ENCODE measurements at places on chromosomes 13 and 19.

DNA sequence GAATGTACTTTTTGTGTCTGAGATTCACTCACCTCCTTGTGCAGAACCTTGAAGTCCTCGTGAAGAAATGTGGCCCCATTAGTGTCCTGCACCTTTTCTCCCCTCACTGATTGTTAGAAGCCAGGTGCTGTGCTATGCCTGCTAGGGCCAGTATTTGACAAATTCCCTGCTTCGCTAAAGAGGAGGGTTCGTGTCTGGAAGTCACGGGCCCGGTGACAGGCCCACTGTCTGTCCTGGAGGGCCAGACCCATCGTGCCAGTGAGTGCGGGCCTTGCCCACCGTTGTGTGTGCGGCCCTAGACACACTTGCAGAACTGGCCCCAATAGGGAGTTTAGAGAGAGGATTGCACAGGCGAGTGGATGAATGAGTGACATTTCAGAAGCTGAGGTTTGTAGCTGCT is 36.8 kb upstream of the GAS6 start:
- no peak for DNase-seq

- no peak for DNase-seq
These were observed 6.7 kb downstream of the SAFB2 start for GRCh38 chr19:5615756-5616327.

DNA sequence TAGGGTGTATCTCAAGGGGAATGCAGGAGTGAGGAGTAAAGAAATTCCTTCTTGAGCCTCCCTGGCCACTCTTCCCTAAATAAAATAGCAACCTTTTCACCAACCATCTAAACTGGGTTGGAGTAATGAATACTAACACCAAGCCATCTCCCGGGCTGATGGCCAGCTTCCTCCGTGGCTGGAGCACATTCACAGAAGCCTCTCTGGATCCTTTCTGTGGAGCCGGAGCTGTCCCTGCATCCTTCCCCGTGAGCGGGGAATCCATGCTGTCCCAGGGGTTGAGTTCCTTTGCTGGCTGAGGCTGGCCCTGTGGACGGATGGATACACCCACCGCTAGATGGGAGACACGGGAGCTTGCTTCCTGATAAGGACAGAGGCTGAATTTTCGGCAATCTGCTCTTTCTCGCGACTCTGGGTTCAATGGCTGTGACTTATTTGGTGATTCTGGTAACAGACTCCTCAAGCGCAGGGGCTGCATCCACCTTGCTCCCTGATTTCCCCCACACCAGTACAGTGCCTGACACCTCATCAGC is 370.3 kb downstream of the ZNF536 start:
- DNase-seq, result no peak

DNA sequence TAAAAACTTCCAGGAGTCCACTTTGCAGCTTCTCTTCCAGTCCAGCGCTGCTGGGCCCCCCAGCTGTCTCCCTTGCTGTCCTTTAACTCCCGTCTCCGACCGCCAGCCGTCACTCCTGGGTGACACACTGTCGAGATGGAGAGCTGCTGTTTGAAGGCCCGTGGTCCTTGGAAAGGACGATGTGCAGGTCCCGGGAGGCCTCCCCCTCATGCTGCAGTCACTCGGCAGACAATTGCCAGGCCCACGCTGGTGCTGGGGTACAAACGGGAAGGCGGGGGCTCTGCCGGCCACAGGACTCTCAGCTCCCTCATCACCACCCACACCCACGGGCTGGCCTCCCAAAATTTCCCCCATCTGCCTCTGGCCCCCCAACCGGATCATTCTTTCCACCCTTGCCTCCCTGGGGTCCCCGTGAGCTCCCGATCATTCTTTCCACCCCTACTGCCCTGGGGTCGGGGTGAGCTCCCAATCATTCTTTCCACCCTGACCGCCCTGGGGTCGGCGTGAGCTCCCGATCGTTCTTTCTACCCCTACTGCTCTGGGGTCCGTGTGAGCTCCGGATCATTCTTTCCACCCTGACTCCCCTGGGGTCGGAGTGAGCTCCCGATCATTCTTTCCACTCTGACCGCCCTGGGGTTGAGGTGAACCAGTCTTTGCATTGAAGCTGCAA is 16.0 kb upstream of the ZNF554 start:
- DNase-seq, result no peak

DNA sequence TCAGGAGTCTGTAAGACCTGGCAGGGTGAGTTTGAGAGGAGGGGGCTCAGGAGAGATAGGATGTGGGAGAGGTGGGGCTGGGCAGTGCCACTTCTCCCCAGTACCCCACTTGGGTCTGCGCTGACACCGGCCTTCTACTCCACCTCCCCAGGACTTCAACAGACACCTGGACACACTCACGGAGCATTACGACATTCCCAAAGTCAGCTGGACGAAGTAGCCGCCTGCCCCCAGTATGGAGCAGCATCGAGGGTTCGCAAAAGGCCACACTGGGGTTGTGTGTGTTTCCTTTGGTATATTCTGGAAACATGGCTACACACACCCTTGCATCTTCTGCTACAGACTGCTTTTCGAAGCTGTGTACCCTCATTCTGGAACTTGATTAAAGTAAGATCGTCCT is 5.5 kb downstream of the FAM32A start:
- no peak for DNase-seq

DNA sequence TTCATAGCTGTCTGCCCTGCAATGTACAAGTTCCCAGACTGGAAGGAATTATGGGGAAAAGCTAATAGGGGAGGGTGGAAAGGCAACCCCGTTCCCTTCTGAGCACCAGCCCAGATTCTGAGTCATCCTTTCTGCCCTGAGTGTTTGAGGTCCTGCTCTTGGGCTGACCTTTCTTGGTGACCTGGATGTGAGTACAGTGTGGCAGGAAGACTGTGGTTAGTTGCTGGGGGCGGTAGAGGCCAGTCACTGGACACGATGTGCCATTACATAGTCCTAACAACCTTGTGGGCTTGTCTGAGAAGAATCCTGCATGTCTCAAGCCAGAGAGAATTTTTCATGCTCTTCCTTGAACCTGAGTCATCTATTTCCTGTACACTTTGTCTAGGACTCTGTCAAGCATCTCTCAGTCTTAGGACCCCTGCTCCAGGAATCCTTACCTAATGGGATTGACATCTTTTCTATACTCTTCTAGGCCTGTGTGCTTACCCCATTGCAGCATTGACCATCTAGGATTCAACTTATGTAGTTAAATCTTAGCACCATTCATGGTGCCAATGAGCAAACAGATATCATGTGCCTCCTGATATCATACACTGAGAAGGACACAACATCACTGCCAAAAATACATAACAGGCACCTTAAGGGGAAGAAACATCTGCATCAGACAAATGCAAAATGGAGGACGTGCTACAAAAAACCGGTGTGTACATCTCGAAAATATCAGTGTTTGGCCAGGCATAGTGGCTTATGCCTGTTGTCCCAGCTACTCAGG is 8.1 kb upstream of the ANGPTL4 start:
- no peak for DNase-seq

- DNase-seq, result no peak
These were observed 91.9 kb downstream of the TRPC4 start for GRCh38 chr13:37777676-37778075.

GRCh38 chr19:18794692-18795091 is 3.6 kb upstream of the COMP start:
- DNase-seq, result no peak

DNA sequence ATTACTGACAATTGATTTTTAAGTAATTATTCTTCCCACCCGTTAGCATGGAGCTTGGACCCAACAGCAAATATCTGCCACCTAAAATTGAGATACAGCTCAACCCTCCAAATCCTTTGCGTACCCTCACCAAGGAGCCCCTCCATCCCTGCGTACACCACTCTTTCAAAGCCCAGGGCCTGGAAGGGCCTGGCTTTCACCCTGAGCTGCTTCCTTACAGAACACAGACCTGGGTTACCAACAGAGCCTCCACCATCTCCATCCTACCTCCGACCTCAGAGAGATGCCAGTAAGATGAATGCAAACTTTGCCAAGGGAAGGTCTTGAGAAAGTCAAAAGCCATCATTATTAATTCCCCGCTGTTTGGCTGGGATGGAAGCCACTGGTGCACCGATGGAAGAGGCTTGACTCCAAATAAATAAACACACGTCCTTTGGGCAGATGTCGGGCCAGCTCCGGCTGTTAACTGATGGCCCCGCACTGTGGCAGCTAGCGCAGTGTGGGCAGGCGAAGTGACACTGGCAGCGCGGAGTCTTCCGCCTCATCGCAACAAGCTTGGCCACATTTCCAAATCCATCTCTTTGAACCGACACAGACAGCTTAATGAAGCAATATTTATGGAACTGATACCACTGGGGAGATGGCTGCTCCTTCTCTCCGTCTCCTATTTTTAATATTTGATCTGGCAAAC is 150.2 kb upstream of the VSTM2B start:
- no peak for DNase-seq

DNA sequence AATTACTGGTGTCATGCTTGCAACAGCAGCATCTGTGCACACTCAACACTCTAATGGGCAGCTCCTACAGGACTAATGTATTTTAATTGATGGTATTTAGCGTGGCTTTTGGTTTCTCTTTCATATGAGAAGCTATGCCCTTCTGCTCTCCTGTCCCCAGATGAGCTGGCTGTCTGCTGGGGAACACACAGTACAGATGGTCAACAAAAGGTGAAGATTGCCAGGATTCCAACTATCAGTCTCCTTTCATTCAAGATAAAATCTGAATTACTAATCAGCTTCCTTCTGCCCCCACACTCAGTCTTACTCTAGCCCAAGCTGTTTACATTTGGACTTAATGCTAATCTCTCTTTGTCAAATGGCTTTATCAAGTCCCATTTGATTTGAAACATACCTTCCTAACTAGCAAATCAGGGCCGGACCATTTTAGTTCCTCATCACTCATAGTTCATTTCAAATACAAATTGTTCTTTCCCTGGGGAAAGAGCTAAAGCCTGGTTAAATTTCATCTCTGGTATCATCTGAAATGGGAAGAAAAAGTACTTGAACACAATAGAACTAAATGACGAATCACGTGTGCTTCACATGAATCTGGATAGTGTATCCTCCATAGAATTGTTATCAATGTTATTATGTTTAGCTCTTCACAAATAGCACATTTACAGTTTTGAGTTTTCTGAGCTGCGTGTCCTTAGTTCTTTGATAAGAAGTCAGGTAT is 988.0 kb downstream of the PCDH17 start:
- DNase-seq, result no peak

DNA sequence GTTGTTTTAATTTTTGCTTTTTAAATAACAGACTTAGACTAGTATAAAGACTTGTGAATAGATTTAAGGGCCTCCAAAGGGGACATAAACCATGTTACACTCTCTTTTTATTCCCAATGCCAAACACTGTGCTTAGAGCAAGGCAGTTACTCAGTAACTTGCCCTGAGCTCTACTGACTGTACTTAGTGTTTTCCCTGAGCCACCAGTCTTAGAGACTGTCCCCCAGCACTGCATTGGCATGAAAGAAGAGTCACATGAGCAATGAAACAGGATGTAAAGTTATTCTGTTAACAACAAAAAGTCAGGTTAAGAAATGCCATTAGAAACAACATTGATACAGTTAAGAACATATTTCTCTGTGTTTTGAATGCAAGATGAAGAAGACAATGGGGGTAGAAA is 187.9 kb downstream of the TBC1D4 start:
- DNase-seq, result no peak

- DNase-seq, result peak; percentile 44
These were observed 75.7 kb upstream of the ZNF91 start for GRCh38 chr19:23470873-23471545.

GRCh38 chr13:27952876-27953675 is 16.0 kb downstream of the CDX2 start:
- no peak for DNase-seq

DNA sequence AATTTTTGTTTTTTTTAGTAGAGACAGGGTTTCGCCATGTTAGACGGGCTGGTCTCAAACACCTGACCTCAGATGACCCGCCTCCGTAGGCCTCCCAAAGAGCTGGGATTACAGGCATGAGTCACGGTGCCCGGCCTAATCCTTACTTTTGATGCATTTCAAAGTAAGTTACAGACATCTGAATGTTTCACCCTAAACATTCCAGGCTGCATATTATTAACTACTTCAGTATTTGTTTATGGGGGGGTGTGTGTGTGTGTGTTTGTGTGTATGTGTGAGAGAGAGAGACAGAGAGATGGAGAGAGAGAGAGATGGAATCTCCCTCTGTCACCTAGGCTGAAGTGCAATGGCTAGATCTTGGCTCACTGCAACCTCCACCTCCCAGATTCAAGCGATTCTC is 13.1 kb downstream of the SULT2B1 start:
- peak; percentile 39 for DNase-seq

DNA sequence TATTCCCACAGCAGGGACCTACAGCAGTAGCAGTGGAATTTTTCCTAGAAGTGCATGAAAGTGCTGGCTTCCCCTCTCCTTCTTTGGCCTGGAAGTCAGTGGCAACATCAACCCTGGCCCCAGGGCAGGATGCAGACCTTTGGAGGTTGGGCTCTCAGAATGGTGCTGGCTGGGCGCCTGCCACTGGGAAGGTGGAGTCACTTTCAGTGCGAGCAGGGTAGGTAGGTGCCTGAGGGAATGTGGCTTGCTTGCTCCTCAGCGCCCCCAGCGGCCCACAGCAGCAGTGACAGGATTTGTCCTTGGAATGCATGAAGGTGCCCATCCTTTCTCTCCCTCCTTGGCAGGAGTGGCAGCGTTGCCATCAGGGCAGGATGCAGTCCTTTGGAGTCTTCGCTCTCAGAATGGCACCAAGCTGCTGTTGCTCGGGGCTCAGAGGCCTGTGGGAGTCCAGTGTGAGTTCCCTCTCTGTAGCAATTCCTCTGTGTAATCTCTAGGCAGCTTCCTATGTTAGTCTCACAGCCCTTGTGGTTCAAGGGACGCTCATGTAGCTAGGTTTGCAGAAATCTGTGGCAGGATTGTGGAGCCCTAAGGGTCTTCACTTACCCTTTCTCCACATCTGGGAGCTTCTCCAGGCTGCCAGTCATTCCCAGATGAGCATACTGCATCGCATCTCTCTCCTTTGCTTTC is 354.4 kb upstream of the DACH1 start:
- peak; percentile 98 for DNase-seq

- no peak for DNase-seq
These were observed 44.6 kb downstream of the GGACT start for GRCh38 chr13:100543872-100544602.

DNA sequence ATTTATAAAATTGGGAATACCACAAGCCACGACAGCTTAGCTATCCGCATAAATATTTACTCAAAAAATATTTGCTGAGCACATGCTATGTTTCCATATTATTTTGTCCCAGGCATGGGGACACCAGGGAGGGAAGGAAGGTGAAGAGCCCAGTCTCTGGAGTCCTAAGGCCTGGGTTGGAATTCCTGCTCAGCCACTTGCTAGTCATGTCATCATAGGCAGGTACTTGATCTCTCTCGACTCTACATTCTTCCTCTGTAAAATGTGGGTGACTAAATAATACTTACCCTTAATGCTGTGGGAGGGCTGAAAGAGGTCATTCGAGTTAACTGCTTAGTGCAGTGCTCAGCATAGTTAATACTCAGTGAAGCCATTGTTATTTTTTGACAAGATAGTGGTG is 4.3 kb upstream of the RNASEH2B start:
- DNase-seq, result no peak

DNA sequence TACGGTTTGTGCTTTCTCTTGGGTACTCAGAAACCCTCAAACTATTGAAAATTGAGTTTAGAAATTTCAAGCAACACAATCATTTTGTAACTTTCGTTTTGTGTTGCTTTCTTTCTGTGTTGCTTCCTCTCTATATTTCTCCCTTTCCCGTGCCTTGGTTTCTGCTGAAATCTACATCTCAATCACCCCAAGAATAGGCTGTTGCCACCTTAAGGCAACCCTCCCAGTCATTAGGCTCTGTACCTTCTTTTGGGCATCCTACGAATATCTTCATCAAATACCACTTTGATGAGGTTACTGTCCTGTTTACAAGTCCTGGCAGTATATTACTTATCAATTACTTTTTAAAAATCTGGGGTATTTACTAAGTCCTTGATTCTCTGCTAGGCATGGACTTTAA is 621.6 kb downstream of the GPC6 start:
- DNase-seq, result no peak
